Stimulated activated CD8-positive, alpha-beta memory T cell treated with anti-CD3 and anti-CD28 coated beads, Interleukin-7, amount 100 ng/mL, for 1 hour (primary cell): ENCODE measurements at places on chromosomes 7 and 10.

DNA sequence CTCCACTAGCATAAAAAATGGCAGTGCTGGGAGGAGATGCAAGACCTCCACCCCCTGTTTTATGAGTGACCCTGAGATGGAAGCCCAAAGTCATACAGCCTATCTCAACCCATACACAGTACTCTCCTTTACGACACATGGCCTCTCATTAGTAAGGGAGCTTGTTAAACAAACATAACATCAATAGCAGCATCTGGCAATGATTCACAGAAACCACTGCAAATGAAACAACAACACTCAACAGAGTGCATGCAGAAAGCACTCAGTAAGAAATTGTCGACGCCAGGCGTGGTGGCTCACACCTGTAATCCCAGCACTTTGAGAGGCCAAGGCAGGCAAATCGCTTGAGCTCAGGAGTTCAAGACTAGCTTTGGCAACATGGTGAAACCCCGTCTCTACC, 27.5 kb upstream of the FIGNL1 start:
- DNase-seq: no peak

DNA sequence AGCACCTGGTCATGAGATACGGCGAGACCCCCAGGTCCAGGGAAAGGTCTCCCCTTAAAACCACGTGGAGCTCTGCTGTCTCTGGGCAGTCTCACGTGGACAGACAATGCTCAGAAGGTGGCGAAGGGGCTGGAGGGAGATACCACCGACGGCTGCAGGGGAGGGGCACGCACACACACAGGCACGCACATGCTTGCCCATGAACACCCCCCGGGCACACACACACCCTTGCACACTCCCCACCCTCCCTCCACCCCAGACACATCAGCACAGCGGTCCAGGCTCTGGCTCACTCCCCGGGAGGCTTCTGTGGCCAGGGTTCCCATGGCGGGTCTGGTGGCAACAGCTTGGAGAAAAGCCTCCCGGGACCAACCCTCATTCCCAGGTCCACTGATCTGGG, 52.4 kb upstream of the TNRC18 start:
- DNase-seq: no peak

GRCh38 chr7:34723866-34724490, 66.0 kb downstream of the NPSR1 start:
- no peak for DNase-seq

DNA sequence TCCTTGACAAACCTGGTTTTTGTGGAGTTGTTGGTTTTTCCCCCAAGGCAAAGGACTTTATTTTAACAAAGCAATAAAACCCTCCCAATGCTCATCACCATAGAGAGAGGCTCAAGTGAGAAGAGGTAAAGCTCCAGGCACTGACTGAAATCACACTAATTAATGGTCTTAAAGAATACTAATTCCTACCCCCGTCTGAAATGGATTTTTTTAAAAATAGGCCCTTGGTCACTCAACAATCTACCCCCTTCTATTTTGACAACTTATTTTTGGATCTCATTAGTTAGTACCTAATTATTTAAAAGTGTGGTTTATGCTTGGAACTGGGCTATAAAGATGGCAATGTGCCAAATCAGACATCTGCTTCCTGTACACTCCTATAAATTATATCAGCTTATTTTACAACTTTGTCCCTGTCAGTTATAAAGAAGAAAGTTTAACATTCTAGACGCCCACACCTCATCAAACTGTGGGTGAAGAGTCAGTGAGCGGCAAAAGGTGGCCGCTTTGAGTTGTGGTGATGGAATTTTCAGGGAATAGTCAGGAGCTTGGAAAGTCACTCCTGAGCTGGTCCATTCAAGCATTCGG, 10.6 kb downstream of the GLI3 start:
- no peak for DNase-seq

- DNase-seq: no peak
Observed at GRCh38 chr7:151152643-151153513, 14.6 kb downstream of the GBX1 start.

DNA sequence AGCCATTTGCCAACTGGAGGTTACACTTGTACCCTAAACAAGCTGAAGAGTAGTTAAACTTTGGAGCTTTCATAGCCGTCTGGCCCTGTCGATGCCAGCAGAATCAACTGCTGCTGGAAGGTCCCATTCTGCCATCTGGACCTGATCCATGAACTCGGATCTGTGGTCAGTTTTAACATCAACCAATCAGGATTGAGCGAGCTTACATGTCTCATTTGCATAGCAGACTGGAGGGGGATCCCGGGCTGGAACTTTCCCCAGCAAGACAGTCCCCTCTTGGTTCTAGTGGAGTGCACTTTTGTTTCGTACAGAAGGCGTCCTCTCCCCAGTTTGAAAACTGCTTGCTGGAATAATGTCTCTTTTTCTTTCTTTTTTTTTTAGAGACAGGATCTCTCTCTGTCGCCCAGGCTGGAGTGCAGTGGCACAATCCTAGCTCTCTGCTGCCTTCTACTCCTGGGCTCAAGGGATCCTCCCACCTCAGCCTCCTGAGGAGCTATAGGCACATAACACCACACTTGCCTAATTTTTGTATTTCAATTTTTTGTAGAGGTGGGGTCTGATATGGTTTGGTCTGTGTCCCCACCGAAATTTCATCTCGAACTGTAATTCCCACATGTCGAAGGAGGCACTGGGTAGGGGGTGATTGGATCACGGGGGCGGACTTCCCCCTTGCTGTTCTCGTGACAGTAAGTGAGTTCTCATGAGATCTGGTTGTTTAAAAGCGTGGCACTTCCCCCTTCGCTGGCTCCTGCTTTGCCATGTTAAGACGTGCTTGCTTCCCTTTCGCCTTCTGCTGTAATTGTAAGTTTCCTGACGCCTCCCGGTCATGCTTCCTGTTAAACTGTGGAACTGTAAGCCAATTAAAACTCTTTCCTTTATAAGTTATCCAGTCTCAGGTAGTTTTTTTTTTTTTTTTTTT, 42.8 kb upstream of the SEPHS1 start:
- no peak for DNase-seq

DNA sequence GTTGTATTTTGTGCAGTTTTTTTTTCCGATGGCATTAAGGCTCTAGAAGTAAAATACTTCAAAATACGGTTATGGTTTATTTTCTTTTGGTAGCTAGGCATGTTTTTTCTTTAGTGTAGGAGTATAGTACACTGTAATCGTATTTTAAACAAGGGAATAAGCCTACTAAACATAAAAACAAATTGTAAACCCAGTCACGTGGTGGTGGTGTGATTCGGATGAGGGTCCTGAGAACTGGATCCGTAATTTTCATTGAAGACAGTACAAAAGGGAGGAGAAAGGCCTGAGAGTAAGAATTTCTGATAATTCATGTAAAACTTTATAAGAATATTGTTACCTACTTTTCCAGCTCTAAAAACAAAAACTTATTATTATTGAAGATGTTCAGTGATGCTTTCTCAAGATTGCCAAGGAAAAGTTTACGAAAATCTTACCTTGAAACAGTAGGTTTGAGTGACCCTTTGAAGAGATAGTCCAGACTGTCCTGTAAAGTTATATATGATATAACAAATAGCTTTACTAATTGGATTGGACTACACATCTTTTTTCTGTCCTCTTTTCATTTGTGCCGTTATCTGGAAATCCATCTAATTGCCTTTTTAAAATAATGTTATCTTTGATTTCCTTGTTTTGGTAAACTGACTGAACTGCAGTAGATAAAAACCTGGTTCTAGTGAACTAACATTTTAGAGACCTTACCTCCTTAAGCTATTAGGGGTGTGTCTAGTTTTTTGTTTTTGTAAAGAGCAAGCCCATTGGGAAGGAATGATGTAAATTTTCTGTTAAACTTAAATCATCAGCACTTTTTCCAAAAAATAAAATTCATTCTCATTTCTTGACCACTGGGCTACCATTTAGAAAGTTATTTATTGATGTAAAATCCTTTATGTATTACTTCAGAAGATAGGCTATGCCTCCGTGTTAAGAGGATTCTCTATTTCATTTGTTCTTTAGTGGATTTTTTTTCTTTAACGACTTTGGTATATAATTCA, 1.0 kb upstream of the PBLD start:
- DNase-seq: no peak

DNA sequence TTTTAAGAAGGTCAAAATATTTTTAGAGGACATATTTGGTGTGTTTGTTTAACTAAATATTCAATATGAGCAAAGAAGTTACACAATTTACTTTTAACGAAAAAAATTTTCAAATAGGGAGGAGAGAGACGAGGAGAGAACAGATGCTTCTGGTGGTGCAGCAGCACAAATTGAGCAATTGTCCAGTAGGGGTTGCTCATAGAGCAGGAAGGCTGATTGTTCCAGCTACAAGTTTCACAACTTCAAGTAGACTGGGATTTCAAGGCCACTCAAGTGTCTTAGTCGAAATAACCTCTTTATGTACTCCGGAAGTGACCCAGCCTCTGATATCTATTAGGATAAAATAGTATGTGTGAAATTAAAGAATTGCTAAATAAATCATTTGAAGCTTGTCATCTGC, 197.9 kb downstream of the HDAC9 start:
- DNase-seq: no peak

DNA sequence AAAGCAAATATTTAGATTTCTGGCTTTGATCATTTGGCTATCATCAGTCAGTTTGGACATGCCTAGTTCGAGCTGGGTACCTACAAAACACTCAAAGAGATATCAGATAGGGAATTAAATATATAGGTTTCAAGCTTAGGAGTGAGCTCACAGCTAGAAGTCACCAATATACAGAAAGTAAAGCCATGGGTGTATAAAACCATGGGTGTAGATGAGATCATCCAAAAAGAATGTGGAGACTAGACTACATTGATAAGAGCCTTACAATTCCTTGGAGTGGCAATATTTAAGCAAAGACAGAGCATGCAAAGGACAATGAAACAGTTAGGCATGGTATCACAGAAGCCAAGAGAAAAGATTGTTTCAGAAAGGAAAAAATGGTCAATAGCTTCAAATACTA, 7.2 kb upstream of the RALA start:
- no peak for DNase-seq

GRCh38 chr7:110771717-110772116, 319.2 kb upstream of the LRRN3 start:
- DNase-seq: no peak

- DNase-seq: no peak
Observed at GRCh38 chr10:51005551-51005950, 68.7 kb upstream of the PRKG1 start.

DNA sequence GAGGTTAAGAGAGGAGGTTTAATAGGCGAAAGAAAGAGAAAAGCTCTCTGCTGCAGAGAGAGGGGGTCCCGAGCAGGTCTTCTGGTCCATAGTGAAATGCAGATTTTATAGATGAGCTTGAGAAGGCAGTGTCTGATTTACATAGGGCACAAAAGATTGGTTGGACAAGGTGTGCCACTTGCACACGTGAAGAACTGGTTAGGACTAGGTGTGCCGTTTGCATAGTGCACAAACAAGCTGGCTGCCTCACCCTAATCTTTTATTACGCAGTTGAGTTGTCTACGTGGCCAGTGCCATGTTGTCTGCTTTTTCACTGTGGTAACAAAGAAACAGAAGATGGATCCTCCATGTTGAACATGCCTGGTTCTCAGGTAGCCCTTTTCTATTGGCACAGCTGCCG, 82.6 kb downstream of the AMPH start:
- DNase-seq: no peak

- no peak for DNase-seq
Observed at GRCh38 chr10:28845009-28845682, 167.8 kb downstream of the BAMBI start.

- DNase-seq: no peak
Observed at GRCh38 chr7:47720907-47721244, 139.0 kb upstream of the TNS3 start.

- no peak for DNase-seq
Observed at GRCh38 chr7:101378751-101379174, 16.1 kb downstream of the COL26A1 start.

DNA sequence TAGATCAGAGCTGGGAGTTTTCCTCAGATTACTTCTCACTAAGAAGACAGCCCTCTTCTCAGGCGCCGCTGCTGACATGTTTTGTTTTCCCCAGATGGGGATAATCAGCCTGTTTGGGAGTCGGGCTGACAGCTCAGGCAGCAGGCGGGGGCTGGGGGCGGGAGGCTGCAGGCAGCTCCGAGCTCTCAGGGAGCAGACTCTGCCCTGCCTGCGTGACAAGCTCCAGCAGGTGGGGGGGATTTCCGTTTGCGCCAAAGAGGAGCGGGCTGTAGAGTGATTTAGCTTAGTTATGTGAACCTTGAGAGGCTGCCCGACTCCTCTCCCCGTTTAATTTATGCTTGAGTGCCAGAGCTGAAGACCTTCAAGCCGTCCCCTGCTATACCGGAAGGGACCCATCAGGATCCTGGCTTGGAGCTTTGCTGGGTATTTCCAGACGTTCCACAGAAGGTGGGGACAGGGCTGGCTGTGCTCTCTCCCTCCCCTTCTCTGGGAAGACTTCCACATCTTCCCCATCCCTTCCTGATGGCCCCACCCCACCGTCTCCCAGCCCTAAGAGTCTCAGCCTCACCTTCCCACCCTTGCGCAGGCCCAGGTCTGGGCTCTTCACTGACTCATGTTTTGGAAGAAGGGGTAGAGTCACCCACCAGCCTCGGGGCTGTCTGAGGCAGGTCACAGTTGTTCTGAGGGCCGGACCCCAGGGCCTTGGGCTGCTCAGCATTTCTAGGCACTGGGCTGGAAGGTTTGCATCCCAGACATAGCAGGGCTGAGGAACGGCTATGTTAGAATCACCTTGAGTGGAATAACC, 24.7 kb upstream of the ADCYAP1R1 start:
- DNase-seq: no peak

DNA sequence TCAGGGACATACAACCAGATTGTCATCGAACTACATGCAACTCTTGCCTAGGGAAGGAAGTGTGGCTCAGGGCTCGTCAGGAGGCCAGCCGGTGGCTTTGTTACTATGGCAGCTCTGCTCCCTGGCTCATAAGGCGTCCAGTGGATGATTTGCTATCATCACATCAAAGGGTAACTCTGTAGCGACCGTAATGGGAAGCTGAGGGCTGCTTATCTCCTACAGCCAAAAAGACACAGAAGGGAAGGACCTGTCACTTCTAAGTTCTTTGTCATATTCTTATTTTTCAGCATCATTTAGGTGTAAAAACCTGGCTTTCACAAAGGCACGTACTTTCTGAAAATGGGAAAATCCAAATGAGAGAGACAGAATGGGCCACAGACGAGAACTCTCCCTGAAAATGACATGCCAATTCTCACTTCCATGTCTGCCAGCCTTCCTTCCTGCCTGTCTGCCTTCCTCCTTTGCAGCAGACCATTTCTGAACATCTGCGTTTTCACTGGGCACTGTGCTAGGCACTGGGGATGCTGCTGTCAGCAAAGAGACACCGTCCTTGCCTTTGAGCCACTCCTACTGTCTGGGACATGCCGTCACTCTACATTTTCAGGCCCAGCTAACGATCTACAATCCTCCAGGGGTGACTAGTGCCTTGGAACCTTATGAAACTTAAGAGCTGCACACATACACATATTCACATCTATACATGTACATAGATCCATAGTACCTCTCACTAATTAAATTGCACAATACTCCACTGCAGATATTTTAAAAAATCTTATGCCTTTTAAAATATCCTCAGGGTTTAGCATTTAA, 26.9 kb downstream of the ENKUR start:
- DNase-seq: no peak

DNA sequence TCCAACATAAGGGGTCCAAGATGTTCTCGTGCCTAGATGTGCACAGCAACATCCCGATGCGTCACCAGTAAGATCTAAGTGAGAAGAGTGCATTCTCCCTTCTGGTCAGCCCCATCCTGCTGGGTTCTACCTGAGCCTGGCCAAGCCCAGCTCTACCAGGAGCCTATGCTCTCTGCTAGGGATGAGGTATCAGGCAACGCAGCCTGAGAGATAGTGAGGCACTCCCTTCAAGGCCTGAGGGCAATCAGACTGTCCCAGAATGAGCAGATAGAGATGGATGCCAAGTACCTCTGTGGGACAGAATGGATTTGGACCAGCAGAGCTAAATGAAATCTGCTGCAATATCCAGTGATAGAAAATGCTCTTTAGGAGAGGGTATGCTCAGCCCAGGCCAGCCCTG, 26.7 kb downstream of the DDC start:
- no peak for DNase-seq
